Adrenal gland (tissue), 19 donors: ENCODE measurements at places on chromosomes 2 and 18.

GRCh38 chr2:111161971-111162370 is 41.3 kb downstream of the BCL2L11 start:
- H3K4me1 ChIP-seq, result no peaks in the 10 kb centered on the region
- peaks cover 13% of the 10 kb centered on the region for H3K36me3 ChIP-seq
- no peaks in the 10 kb centered on the region for H3K27me3 ChIP-seq
- H3K4me3 ChIP-seq, result no peak overlapping the region
- H3K27ac ChIP-seq, result no peak overlapping the region
- DNase-seq, result no peak

DNA sequence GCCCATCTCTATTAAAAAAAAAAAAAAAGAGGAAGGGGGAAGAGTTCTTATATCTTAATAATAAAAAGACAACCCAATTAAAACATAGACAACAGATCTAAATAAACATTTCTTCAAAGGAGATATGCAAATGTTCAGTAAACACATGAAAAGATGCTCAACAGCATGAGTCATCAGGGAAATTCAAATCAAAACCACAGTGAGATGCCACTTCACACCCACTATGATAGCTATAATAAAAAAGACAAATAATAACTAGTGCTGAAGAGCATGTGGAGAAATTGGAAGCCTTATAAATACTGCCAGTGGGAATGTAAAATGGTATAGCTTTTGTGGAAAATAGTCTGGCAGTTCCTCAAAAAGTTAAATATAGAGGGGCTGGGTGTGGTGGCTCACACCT is 61.5 kb upstream of the CYP20A1 start:
- H3K36me3 ChIP-seq, result no peaks in the 10 kb centered on the region
- H3K27me3 ChIP-seq, result no peaks in the 10 kb centered on the region
- H3K4me1 ChIP-seq, result no peaks in the 10 kb centered on the region
- no peak for DNase-seq
- H3K4me3 ChIP-seq, result no peak overlapping the region

DNA sequence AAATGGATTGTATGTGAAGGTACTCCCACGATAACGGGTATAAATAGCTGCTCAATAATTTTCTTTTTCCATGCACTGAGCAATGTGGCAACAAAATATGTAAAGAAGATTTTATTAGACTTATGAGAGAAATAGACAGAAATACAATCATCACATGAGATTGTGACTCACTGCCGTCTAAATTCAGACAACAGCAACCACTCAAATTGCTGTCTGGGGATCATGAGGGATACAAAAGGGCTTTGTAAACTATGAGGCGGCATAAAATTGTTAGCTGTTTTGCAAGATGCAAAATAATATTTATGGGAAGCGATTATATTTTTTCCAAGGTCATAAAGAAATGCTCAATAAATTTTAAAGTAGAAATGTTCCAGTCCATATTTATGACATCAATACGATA is 259.1 kb upstream of the AGAP1 start:
- H3K27me3 ChIP-seq, result no peaks in the 10 kb centered on the region
- no peak overlapping the region for H3K4me3 ChIP-seq
- no peaks in the 10 kb centered on the region for H3K4me1 ChIP-seq

- H3K36me3 ChIP-seq, result no peaks in the 10 kb centered on the region
- H3K4me3 ChIP-seq, result no peak overlapping the region
- no peaks in the 10 kb centered on the region for H3K27me3 ChIP-seq
- H3K4me1 ChIP-seq, result no peaks in the 10 kb centered on the region
- DNase-seq, result no peak
These were observed 266.0 kb downstream of the GLI2 start for GRCh38 chr2:121001641-121002040.
